ENCODE measurements at places on chromosomes 1 and 21.

GRCh38 chr1:7753641-7754040, 17.5 kb upstream of the VAMP3 start:
- DNase-seq, result no peak

- DNase-seq, result no peak
These were observed 70.4 kb downstream of the DMAP1 start for GRCh38 chr1:44283524-44284173.

- DNase-seq, result no peak
These were observed 33.7 kb downstream of the CFH start for GRCh38 chr1:196685506-196685905.

DNA sequence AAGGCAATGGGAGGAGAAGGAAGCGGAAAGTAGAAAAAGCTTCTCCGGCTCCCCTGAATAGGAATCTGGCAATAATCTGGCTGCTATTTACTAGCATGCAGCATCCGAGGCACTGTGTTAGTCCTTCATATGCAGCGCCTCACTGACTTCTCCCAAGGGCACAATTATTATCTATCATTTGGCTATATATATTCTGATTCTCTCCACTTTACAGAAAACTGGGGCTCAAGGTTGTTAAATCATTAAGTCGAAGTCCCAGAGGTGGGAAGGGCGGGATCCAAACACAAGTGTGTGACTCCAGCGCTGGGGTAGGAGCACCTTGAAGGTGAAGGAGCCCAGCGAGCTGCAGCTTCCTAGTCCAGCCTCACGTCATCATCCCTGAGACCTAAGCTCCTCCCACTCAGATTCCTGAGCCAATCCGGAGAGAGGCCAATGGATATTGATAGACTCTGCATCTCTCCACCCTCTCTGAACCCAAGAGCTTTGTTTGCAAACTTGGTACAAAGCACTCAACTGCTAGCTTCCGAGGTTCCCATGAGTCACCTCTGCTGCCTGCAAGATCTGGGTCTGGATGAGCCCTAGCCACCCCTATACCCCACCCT, 16.6 kb upstream of the EYA3 start:
- DNase-seq, result peak; percentile 67

- DNase-seq, result no peak
These were observed 5.6 kb downstream of the SLC5A9 start for GRCh38 chr1:48228156-48228555.

GRCh38 chr1:248757784-248758195, 2.2 kb upstream of the LYPD8 start:
- DNase-seq, result no peak

DNA sequence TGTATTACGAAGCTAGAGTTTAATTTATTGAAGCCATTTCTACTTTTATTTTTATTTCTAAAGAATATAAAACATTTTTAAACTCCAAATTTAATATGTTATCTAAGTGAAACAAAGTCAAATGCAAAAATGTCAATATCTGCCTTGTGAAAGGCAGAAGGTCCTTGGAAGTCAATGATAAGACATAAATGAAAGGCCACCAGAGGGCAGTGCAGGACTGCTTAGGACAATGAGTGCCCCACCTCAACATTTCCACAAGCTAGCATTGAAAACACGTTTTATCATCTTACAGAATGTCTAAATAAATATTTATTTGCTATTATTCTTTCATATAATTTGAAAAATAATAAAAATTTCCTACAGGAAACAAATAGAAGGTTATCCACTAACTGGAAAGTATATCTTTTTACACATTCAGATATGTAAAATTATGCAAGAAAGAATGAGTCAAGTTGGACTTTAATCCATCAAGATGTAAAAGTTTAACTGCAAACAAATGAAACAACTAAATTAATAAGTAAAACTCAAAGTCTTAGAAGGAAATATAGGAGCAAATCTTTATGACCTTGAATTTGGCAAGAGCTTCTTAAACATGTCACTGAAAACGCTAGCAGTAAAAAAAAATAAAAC, 140.1 kb upstream of the FMN2 start:
- DNase-seq, result peak; percentile 27

GRCh38 chr21:45351526-45352275, 53.3 kb upstream of the COL18A1 start:
- no peak for DNase-seq

GRCh38 chr1:107695341-107695740, 269.6 kb downstream of the VAV3 start:
- DNase-seq, result no peak

GRCh38 chr1:237287876-237288521, 246.0 kb downstream of the RYR2 start:
- DNase-seq, result no peak

DNA sequence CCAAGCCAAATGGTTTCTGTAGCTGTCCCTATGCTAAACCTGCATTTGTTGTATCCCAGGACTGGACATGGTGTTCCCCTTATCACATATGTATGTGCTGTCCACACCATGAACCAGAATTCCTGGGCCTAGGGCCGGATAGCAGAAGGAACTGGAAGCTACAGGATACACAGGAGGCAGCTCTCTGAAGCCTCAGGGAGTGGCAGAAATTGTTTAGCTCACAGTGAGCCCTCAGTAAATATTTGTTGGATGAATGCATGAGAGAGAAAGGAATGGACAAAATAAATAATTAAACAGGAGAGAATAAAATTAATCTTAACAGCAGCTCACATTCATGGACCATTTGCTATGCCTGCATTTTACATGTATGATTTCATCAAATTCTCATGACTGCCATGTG, 2.1 kb downstream of the NIPAL3 start:
- DNase-seq, result no peak

DNA sequence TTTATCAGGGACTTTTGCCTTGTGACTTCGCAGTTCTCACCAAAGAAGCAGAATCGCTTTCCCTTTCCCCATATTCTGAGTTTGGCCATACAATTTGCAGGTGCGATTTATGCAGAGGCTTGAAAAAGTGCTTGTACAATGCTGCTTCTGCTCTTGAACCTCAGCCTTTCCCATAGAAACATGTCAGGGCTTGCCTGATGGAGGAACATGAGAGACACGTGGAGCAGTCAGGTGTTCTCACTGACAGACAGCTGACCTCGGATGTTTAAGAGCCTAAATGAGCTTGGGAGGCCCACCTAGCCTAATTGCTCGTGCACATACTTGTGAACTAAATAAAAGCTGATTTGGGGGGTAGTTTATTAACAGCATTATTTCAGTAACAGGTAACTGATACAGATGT, 290.0 kb downstream of the S1PR1 start:
- DNase-seq, result no peak

GRCh38 chr1:8465013-8465412, 147.1 kb downstream of the SLC45A1 start:
- no peak for DNase-seq

DNA sequence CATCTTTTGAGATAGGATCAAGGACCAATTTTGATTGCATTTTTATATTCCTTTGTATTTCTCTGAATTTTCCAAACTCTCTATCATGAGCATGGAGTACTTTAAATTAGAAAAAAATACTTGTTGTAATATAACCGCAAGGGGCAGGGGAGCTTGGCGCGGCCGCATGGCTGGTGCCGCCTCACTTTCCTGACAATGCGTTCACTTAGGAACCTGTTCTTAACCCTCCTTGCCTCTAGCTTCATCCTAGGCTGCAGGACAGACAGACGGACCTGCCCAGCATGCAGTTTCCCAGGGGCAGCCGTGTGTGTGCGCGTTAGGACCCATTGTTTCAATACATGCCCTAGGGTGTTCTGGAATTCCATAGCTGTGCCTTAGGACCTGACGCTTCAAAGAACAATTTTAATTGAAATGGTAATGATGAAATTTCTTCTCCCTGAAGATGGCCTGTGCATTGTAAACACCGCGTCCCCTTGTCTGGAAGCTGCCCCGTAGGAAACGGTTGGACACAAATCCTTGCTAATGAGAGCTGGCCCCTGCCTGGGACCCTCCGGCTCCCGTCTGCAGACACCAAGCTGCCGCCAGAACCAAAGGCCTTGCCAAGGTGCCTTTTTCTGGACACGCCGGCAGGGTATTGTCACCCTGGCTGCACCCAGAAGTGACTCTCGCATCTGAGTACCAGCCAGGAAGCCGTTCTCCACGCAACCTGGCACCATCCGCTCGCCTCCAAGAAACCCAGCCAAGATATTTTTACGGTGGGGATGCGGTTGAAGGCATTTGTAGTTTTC, 466.4 kb downstream of the NPHP4 start:
- no peak for DNase-seq

DNA sequence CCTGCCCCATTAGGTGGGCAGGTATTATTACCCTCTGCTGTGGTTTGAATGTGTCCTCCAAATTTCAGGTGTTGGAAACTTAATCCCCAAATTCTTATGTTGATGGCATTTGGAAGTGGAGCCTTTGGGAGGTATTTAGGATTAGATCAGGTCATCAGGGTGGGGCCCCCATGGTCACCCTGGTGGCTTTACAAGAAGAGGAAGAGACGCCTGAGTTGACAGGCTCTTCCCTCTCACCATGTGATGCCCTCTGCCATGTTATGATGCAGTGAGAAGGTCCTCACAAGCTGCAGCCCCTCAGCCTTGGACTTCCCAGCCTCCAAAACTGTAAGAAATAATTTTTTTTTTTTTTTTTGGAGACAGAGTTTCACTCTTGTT, 8.8 kb upstream of the THEMIS2 start:
- DNase-seq, result no peak

GRCh38 chr1:152050886-152051675, 14.3 kb upstream of the S100A11 start:
- no peak for DNase-seq

DNA sequence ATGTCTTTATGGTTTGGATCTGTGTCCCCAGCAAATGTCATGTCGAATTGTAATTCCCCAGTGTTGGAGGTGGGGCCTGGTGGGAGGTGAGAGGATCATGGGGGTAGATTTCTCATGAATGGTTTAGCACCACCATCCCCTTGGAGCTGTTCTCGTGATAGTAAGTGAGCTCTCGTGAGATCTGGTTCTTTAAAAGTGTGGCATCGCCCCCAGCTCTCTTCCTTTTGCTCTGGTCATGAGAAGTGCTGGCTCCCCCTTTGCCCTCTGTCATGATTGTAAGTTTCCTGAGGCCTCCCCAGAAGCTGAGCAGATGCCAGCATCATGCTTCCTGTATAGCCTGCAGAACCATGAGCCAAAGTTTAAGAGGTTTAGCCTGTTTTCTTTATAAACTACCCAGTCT, 11.2 kb upstream of the KCNE2 start:
- no peak for DNase-seq

DNA sequence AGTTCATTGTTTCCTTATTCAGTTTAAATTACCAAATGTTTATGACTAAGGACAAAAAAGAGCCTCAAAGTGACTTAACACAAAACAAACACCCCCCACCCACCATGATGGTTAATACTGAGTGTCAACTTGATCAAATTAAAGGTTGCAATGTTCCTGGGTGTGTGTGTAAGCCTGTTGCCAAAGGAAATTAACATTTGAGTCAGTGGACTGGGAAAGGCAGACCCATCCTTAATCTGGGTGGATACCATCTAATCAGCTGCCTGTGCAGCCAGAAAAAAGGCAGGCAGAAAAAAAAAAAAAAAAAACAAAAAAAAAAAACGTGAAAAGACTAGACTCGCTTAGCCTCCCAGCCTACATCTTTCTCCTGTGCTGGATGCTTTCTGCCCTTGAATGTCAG, 543.4 kb downstream of the NEGR1 start:
- no peak for DNase-seq

- no peak for DNase-seq
These were observed 45.5 kb upstream of the PLXNA2 start for GRCh38 chr1:208289716-208290115.

DNA sequence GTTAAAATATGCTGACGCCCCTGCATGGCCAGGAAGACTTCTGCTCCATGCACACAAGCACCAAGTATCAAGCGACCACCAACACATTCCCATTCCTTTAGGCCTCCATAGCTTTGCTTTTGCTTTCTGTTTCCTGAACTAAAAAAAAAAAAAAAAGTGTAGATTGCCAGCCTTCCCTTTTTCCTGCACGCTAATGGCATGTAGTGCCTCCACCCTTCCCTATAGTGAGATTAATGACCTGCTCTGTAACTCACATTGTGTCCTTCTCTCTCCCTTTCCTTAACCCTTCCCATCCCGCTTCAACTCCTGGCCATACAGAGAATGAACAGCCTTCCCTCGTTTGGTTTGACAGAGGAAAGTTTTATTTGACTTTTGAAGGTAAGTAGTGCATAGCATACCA, 57.1 kb upstream of the DYNLT5 start:
- no peak for DNase-seq

DNA sequence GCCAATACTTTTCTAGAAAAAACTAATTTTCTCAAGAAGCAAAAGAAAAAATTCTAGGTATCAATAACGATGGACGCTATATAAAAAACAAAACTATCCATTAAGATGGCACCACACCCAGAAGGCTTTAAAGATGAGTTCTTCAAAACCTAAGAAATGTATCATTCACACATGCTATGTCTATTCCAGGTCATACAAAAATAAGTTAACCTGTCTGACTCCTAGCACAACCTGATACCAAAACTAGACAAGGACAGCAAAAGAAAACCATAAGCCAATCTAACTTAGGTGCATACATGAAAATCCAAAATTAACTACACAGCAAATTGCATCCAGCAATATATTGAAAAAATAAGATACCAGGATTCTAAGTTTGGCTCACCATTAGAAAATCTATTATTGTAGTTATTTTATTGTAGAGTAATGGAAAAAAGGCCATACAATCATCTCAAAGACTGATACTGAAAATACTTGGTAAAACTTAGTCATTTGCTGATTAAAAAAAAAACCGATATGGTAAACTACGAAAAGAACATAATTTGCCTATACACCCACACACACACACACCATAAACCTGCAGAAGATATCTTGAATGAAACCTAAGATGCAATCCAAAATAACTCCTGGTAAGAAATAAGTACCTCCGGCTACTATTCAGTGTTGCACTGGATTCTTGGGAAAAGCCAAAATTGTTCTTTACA, 55.0 kb downstream of the TRAF5 start:
- no peak for DNase-seq

DNA sequence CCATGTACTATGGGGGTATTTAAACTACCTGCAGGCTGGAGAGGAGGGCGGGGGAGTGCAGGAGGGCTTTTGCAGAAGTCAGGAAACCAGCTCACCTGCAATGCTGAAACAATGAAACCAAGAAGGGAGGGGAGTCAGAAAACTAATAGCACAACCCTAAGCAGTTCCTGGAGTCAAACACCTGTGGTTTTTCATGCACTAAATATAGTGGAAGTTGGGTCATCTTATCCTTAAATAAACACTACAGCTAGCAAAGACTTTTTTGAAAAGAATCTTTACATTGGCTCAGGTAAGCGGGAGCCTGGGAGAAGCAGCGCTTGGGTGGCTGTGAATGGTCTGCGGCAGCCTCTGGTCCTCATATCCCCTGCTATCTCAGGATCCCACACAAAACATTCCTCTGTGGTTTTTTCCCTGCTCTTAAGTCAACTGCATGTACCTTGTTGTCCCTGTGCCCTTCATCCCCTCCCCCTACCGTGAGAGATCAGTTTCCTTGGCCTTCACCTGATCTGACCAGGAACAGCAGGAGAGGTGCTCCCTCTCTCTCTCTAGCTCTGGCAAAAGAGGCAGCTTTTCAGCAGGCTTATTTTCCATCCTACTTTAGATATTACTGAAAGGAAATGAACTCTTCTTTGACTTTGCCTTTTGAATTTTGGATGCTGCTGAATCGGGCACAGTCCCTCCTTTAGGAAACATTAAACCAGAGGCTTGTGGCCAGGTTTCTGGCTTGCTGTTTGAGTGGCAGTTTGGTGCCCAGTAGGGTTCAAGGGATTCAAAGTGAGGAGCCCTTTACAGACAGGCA, 26.6 kb downstream of the TENT5C start:
- DNase-seq, result no peak

- DNase-seq, result no peak
These were observed 70.7 kb downstream of the DEGS1 start for GRCh38 chr1:224253721-224254120.
